ENCODE measurements at places on chromosomes 13 and 19. TPM values are rescaled to one million over a fixed set of nuclear protein-coding genes. Genes with fewer than 3 reads are reported as not detected.
A peak's percentile ranks its signal among the peaks of the same experiment; 100 is the strongest.

- no peak for DNase-seq
Measured at GRCh38 chr13:26821672-26822071, 61.1 kb upstream of the GPR12 start.

- DNase-seq = no peak
Measured at GRCh38 chr13:99041788-99042187, 63.9 kb upstream of the DOCK9 start.

Gene DOCK6
- total RNA-seq = 109 TPM

DNA sequence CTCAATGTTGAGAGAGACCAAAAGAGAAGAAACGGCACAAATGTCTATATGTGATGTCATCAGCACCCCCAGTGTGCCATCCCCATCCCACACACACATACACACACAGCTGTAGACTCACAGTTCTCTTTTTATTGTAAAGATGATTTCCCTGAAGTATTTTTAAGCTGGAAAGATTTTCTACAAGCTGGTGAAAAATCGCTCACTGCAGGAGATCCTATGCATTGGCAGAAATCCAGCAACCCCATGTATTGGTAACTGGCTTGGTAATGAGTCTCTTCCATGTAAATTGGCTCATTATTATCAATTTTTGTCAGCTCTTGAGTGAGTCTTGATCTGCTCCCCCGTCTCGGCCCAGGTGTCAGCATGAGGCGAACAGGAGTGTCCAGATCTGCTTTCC lies 107.1 kb upstream of the UQCRFS1 start:
- no peak for DNase-seq

Gene ERCC5
- 30.5 TPM for total RNA-seq

Gene TRIP10
- total RNA-seq = 91.8 TPM

- DNase-seq = peak; percentile 75
Measured at GRCh38 chr19:16200038-16201010, 2.6 kb downstream of the AP1M1 start.

- DNase-seq = no peak
Measured at GRCh38 chr19:11116507-11116906, 27.2 kb downstream of the LDLR start.

Gene KCTD15
- 45.6 TPM for total RNA-seq

GRCh38 chr13:105915146-105915850 lies 620.2 kb downstream of the EFNB2 start:
- DNase-seq = no peak

Gene LGALS7B
- not detected for total RNA-seq

GRCh38 chr13:101152184-101152583 lies 264.1 kb downstream of the NALCN start:
- no peak for DNase-seq

Gene KIR2DL1
- not detected for total RNA-seq

- DNase-seq = no peak
Measured at GRCh38 chr19:36514012-36514612, 14.0 kb downstream of the ZNF260 start.

GRCh38 chr13:110135977-110136597 lies 170.9 kb downstream of the COL4A1 start:
- DNase-seq = no peak

DNA sequence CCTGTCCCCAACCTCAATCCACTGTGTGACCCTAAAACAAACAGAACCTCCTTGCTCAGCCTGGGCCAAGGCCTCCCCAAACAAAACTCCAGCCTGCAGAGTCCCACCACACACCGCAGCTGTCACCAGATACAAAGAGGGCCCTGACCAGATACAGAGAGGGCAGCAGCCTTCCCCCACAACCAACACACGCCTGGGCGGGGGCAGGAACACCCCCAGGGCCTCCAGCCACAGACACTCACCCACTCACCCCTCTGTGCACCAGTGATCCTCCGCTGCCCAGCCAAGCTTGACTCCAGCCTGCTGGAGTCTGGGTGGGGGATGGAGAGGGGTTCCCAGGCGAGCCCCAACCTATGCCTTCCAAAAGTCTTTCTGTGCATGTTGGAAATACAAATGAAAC lies 5.9 kb upstream of the CIRBP start:
- DNase-seq = no peak

- DNase-seq = no peak
Measured at GRCh38 chr13:101584331-101584730, 131.9 kb downstream of the ITGBL1 start.

GRCh38 chr13:94999871-95000270 lies 287.5 kb upstream of the SOX21 start:
- no peak for DNase-seq

GRCh38 chr19:6580313-6580712 lies 10.6 kb downstream of the CD70 start:
- DNase-seq = no peak

- no peak for DNase-seq
Measured at GRCh38 chr13:89686171-89686570, 1661.3 kb upstream of the MIR17HG start.

Gene LIM2
- total RNA-seq = not detected

DNA sequence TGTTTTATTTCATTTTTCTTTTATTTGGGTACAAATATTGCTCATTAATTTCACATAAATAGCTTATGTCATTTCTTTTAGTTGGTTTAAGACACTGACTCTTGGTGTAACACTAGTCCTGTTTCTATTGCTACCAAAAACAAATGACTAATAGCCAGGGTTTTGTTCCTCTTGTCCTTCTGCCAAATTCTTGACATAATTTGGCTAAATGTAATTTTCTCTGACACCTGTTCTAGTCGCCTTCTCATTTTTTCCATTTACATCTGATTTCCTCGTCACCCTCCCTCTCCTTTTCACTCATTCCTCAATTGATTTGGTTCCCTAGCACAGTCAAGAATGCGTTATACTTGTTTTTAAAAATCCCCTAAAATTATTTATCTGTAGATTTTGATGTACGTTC lies 1718.7 kb downstream of the EFNB2 start:
- no peak for DNase-seq

- DNase-seq = no peak
Measured at GRCh38 chr13:84609716-84610115, 727.4 kb upstream of the SLITRK1 start.

- no peak for DNase-seq
Measured at GRCh38 chr13:39682310-39682709, 26.8 kb downstream of the COG6 start.

GRCh38 chr19:45050036-45050435 lies 11.2 kb downstream of the CLASRP start:
- DNase-seq = no peak

GRCh38 chr19:19043881-19044280 lies 10.5 kb downstream of the ARMC6 start:
- no peak for DNase-seq

GRCh38 chr13:67136157-67136556 lies 94.0 kb downstream of the PCDH9 start:
- no peak for DNase-seq
